GM12892 (cell line): ENCODE measurements at places on chromosomes 4 and X.
A peak's percentile ranks its signal among the peaks of the same experiment; 100 is the strongest.

DNA sequence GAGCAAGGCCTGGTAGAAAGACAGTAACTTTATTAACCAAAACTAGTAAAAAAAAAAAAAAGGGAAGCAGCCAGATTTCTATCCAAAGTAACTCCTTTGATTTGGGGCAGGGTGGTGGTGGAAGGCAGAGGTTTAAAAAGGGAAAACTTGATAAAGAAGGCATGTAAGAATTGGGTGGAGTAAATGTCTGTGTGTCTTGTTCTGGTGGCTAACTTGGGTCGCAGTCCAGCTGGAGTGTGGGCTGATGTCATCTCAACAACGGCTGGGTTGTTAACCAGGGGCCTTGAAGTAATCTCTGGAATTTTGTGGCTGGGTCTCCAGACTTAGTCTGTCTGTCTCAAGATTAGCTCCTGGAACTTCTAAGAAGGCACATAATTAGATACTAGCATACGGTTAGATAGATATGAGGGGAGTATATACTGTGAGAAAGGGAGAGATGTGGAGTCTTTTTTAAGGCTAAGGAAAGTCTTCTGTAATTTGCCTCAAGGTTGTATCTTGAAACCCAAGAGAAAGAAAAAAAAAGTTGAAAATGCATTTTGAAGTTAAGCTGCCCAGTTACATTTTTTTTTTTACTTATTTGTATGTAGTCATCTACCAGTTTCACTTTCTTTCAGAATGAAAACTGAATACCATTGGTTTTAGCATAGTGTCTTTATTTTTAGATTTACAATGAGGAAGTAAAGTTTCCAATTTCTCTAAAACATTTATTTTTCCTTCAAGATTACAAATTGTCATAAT lies 48.3 kb downstream of the MTHFD2L start:
- DNase-seq: no peak

GRCh38 chr4:186081202-186081807 lies 12.3 kb downstream of the TLR3 start:
- DNase-seq: no peak

DNA sequence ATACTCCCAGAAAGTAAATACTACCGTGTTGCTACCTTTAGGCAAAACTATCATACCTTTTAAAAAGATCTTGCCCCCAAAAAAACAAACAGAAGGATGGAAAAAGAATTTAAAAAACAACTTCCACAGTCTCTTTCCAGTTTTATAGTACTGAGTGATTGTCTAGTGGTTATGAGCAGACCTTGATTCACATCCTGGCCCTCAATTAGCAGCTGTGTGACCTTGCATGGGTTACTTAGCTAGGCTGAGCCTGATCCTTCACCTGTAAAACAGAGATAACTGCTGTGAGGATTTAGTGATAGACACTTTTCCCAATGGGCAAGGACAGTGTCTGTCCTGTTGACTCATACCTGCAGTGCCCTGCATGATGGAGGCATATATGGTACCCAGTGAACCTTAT lies 49.0 kb downstream of the SMAD1 start:
- DNase-seq: no peak

DNA sequence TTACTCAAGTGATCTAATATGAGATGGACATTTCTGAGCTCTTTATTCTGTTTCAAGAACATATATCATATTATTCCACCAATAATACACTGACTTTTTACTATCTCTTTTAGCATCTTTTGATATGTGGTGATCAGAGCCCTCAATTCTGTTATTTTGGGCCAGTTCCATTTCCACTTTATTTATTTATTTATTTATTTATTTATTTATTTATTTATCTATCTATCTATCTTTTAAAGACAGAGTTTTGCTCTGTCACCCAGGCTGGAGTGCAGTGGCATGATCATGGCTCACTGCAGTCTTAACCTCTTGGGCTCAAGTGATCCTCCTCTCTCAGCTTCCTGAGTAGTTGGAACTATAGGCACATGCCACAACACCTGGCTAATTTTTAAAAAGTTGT lies 57.4 kb upstream of the GRID2 start:
- no peak for DNase-seq

GRCh38 chr4:25172961-25173915 lies 13.0 kb upstream of the SEPSECS start:
- no peak for DNase-seq

GRCh38 chrX:40244980-40245379 lies 147.2 kb upstream of the BCOR start:
- no peak for DNase-seq

- no peak for DNase-seq
Observed at GRCh38 chr4:72997409-72997808, 72.1 kb downstream of the COX18 start.

DNA sequence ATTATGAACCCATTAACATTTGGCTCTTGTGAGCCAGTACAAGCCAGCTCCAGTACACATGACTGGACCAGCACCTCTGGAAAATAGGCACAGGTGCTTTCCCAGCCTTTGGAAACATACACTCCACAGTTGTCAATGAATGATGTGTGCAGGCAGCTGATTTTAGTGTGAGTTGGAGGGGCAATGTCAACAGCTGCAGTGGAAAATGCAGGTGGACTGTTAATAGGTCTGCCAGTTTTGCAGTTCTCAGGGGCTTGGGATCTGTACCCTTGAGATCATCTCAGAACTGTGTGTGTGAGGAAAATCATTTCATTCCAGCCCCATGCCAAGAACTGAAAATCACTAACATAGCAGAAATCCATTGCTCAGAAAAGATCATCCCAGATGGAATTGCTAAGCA lies 81.7 kb upstream of the CHRDL1 start:
- DNase-seq: no peak

DNA sequence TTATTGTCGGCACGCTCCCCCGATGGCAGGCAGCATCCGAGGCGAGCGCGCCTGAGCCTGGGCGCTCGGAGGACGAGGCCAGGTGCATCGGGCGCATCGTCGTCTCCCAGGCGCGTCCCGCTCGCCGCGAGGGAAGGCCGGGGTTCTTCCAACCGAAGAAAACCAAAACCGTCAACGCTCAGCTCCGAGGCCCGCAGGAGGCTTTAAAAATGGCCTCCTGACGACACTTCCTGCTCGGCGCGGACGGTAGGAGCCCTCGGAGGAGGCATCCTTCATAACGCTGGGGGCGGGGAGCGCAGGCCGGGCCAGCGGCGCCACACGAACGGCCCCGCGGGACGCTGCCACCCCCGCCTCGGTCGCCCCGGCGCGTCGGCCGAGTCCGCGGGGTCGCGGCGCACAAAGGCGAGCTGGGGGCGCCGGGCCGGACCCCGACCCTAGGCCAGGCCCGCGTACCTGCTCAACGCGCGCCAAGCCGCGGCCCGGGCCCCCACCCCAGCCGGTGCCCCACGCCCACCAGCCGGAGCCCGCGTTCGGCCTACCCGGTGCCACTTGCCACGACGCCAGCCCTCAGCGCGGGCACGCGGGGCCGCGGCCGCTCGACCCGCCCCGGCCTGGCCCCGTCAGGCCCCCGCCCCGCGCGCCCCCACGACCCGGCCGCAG lies 501 bp downstream of the ZNF518B start:
- peak; percentile 49 for DNase-seq

- DNase-seq: no peak
Observed at GRCh38 chr4:9764155-9764696, 17.2 kb upstream of the DRD5 start.

GRCh38 chr4:183540410-183541009 lies 35.7 kb downstream of the ING2 start:
- DNase-seq: no peak

GRCh38 chrX:131812847-131813825 lies 210.0 kb upstream of the STK26 start:
- peak; percentile 42 for DNase-seq

- no peak for DNase-seq
Observed at GRCh38 chr4:41728573-41728913, 20.0 kb downstream of the PHOX2B start.

DNA sequence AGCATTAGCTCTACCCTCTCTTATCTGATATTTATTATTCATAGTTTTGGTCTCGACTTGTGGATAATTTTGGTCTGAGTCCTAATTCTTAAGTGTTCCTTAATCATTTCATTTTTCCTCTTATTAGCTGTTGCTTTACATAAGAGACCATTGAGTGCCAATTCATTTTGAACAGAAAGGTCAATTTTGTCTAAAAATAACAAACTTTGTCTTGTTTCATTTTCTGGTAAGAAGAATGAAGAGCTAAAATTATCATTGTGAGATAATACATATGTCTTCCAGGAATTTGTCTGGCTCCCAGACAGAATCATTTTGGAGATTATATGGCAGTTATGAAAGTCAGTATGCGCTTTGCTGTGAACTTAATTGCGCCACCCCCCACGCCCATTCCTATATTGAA lies 1471.8 kb downstream of the PCDH7 start:
- DNase-seq: no peak

GRCh38 chrX:154737136-154737535 lies 13.7 kb downstream of the GAB3 start:
- no peak for DNase-seq

DNA sequence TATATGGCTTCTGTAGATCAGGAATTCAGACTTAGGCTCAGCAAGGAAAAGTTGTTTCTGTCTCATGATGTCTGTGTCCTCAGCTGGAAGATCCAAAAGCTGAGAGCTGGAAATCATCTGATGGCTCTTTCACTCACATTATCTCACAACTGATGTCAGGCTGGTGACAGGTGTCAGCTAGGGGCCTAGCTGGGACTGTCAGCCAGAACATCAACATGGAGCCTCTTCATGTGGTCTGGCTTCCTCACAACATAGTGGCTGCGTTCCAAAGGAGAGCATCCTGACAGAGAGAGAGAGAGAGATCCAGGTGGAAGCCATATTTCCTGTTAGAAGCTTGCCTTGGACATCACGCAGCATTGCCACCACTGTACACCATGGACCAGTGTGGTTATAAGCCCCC lies 10.6 kb upstream of the INTS6L start:
- no peak for DNase-seq

DNA sequence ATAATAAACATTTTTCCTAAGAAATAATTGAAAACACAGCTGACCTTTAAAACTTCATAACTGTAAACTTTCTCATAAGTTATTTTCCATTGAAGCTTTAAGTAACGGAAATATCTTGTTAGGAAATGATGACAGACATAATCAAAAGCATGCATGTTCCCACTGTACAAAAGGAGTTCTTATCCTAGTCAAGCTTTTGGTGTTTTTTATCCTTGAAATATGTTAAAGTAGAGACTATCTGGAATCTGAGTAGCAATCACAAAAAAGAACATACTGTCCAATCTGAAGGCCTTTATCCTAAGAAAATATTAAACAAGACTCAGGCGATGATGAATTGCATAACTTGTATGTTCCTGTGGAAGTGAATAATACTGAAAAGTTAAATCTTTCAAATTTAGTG lies 14.4 kb downstream of the GEMIN8 start:
- no peak for DNase-seq

DNA sequence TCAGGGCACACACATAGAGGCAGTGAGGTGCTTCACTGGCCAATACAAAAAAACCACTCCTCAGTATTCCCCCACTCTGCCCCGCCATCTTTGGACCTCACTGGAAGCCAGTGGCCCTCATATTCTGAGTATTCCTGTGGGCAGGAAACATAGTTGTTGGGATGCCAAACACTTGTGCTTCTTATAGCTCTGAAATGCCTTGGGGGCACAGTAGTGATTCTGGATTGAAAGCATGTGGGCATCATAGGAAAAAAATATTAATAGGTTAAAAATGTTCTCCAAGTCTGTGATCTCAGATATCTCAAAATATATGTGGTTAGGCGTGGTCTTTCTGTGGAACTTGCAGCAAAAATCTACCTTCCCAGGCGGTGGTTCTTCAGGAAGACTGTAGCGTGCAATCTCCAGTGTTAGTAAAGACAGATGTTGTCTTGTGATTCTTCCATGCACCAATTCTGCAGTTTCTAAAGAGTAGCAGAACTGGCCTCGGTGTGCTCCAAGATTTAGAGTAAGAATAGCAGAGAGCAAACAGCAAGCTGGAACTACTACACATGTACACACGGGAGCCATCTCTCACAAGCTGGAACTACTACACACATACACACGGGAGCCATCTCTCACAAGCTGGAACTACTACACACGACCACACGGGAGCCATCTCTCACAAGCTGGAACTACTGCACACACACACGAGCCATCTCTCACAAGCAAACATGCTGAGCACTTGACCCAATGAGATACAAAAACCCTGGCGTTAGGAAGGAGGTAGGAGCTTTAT lies 8.0 kb upstream of the TENM3 start:
- no peak for DNase-seq

DNA sequence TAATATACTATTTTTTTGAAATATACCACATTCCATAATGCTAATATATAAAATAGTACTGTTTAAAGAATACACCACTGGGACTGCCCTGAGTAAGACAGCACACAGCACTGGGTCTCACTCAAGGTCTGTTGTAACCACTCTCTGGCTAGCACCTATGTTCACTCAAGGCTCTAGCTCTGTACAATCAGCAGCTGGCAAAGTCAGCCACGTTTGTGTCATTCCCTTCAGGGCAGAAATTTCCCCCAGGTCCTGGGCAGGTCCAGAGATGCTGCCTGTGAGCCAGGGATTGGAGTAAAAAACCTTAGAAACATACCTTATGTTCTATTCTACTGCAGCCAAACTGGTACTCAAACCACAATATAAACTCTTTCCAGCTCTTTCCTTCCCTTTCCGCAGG lies 1160.2 kb upstream of the ADGRL3 start:
- no peak for DNase-seq

GRCh38 chr4:14167876-14168510 lies 540.5 kb upstream of the BOD1L1 start:
- no peak for DNase-seq

GRCh38 chr4:128782076-128782715 lies 27.3 kb upstream of the JADE1 start:
- DNase-seq: no peak

GRCh38 chrX:82732861-82733260 lies 775.2 kb upstream of the POU3F4 start:
- no peak for DNase-seq

DNA sequence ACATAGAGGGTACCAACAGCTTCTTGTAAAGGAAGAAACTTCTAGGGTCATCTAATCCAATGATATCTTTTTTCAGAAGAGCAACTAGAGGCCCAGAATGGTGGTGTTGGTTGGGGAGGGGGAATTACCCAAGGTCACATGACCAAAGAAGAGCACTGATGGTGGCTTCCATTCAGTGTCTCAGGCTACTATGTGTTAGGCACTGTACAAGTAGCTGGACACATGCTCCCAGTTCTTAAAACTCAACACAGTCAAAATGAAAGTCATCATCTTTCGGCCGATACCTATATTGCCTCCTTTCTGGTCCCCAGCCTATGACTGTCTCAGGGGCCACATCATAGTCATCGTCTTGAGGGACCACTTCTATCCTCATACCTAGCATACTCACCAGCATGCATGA lies 88.1 kb downstream of the ARHGAP6 start:
- DNase-seq: no peak

DNA sequence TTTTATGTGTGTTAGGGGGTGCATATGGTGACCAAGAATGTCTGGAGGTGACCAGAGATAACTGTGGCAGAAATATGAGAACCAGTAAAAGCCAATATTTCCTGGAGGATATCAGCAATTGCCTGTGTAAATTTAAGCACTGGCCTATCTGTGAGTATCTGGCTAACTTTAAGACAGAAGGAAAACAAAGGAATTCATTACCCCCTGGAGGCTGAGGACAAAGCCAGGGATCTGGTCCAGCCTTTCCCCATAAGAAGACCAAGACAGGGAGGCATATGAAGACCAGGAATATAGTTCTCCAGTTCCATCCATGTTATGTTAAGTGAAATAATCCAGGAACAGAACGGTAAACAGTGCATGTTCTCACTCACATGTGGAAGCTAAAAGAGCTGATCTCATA lies 49.2 kb downstream of the MFAP3L start:
- DNase-seq: no peak
